Stimulated activated naive CD8-positive, alpha-beta T cell treated with anti-CD3 and anti-CD28 coated beads, Interleukin-15, Interleukin-2, amounts not matched to agents 100 U/mL and 50 U/mL, for 24 hours (primary cell): ENCODE measurements at places on chromosomes 3 and 15.

DNA sequence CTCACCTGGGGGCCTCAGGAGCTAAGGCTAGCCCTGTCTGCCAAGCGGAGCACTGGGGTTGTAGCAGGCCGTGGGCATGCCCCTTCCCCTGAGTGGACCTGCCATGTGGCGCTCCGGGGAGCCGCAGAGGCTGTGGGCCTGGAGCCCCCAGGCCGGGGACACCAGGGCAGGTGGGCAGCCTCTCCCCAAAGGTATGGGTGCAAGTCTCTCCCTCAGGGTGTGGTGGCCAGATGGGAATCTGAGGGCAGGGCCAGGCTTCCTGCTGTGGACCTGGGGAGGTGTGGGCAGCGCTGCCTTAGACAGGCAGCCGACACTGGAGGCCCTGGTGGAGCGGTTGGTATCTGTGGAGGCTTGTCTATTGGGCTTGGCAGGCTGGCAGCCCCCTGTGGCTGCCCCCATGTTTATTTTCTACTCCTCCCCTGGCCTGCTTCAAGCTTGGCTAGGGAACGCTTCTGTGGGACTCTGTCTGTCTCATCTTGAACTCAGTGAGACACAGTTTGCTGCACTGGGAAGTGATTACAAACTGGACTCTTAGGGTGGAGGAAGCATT lies 5.9 kb downstream of the ACVR2B start:
- no peak for DNase-seq

- no peak for DNase-seq
These were observed 167.2 kb downstream of the MAGI1 start for GRCh38 chr3:65871305-65872141.

- DNase-seq = peak; percentile 11
These were observed 69.5 kb downstream of the C3orf38 start for GRCh38 chr3:88219138-88219792.

DNA sequence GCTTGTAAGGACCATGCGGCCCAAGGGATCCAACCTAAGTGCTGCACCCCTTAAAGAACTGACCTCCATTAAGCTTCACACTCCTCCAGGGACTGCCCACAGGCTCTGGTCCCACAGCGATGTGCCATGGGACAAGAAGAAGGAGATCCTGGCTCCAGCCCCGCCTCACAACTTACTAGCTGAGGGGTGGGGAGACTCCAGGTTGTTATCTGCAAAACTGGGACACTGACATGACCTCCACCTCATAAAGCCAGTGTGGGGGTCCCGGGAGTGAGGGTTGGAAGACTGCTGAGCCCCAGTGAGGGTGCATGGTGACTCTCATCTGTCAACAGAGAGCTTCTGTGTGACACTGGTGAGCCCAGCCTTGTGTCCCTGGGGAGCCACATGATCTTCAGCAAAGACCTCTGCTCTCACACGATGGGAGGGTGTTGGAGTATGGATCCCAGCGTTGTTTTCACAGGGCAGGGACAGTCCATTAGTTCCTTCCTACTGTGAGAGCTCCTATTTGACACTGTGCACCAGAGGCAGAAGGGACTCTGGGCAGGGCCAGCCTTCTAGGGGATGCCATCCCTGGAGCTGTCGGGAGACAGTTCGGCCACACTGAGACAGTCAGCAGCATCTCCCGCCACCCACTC lies 26.7 kb downstream of the EAF1 start:
- no peak for DNase-seq

DNA sequence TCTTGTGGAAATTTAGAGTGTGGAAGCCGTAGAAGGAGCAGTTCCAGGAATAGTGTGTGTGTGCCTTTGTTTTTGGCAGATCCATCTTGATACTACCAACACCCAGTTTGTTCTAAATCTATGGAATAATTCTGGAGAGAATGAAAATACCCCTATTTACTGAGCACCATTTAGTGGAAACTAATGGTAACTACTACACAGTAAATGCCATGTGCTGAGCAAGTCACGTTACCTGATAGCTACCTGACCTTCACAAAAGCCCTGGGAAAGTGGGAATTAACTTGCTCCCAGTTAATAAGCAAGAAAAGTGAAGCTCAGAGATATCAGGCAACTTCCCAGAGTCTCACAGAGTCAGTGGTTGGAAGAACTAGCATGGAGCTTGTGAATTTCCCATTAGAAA lies 137.7 kb downstream of the ARPP21 start:
- no peak for DNase-seq

GRCh38 chr15:57060799-57061198 lies 142.4 kb downstream of the TCF12 start:
- DNase-seq = no peak

GRCh38 chr3:173825730-173826129 lies 428.2 kb downstream of the NLGN1 start:
- DNase-seq = no peak

- no peak for DNase-seq
These were observed 70.3 kb downstream of the ARNT2 start for GRCh38 chr15:80474224-80475215.

- DNase-seq = no peak
These were observed 587.8 kb upstream of the BCHE start for GRCh38 chr3:166425021-166425420.

DNA sequence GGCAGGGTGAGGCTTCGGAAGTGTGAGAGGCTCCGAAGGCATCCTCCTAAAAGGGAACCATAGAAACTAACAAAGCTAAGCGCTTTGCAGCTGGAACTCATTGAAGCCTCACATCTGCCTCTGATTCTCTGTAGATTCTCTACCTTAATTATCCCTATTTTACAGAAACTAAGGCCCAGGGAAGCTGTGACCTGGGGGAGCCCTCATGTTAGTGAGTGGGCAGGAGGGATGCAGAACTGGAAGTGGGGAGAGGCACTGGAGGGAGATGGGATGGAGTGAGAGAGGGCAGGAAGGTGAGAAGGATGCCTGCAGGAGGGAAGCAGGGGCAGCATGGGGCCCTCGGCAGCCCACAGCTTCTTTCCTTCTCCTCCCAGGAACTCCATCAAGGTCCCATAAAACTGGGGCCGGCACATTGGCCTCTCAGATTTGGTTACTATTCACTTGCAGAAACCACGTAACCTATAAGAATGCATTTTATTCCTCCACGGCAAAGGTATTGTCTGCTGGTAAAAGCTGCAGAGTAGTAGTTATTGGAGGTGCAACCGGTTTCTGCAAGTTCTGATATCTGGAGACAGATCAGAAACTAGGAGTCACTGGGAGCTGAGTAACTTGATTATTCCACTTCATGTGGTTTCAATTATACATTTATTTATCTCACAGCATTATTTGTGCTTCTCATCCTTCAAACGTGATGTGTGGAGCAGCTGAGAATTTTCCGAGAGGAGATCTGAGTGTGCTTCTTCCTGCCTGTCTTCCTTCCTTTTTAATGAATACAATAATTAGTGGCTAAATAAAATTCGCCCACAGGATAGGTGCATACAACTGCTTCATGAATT lies 24.0 kb upstream of the CHCHD6 start:
- DNase-seq = no peak

DNA sequence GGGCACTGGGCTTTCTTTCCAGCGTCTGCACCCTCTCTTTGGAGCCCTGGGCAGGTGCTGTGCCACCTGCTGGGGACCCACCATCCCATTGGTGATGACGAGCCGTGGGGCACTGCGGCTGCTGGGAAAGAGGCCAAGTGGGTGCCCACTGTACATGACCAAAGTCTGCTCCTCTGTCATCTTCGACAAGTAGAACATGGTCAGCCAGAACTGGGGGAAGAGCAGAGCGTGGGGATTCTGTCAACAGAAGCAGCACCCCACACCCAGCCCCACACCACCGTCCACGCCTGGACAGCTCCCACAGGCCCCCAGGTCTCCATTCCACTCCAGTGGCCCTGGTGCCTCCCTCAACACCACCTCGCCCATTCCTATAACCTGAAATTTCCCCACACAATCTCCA lies 9.7 kb downstream of the UROC1 start:
- no peak for DNase-seq

GRCh38 chr3:124306665-124307064 lies 314.7 kb upstream of the ROPN1 start:
- DNase-seq = no peak

- DNase-seq = no peak
These were observed 3.0 kb downstream of the SNTN start for GRCh38 chr3:63655519-63655918.

- DNase-seq = peak; percentile 54
These were observed 2.5 kb downstream of the EFCC1 start for GRCh38 chr3:129003578-129004112.

DNA sequence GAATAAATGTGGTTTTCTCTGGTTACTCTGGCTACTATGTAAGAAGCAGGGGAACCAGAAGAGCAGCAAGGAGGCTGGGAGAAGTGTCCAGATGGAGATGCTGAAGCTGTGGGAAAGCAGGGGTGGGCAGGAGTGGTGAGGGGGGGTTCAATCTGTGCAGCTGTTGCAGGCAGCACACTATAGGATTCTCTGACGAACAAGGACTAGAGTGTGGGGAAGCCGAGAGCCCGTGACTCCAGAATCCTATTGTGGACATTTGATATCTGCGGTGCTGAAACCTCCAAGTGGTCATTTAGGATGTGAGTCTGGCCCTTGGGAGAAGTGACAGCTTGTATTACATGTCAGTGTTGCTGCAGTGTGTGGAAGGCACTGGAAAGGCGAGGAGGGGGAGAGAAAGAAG lies 60.5 kb downstream of the GABRB3 start:
- no peak for DNase-seq

- DNase-seq = no peak
These were observed 48.6 kb upstream of the ULK4 start for GRCh38 chr3:42010530-42010929.

- no peak for DNase-seq
These were observed 507 bp downstream of the SLC12A6 start for GRCh38 chr15:34336991-34337556.

- no peak for DNase-seq
These were observed 334 bp upstream of the IGSF11 start for GRCh38 chr3:119035014-119035346.

GRCh38 chr3:149179220-149179619 lies 42.4 kb downstream of the CP start:
- DNase-seq = no peak

DNA sequence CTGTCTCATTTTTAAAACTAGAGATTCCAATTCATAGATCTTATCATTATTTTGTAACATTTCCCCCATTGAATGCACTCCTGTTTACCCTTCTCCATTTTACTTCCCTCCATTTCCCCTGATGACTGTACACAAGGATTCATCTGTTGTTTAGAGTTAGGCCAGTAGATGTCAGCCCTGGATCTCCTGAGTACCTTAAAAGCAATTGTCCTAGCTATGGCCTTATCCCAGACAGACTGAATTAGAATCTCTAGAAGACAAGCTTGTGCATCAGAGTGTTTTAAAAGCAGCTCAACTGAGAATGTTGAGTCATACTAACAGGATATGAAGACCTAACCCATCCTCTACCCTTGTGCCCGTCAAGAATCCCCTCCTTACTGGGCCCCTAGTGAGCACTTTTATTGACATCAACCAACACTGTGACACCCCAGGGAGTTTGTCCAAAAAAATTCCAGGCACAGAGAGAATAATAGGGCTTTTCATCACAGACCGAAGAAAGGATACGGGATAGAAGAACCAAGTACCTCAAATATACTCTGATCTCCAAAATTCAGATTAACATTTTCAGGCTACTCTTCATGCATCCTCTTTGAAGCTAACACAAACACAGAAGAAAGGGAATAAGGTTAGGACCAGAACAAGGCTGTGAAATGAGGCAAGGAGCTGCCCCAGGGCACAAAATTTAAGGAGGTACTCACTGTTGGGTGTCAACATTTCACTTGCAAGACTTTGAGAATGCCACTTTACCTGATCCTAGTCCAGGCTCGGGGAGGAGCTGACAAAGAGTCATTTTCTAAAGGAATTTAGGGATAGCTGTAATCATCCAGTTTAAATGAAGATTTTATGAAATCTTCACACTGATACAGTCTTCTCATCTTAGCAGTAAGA lies 17.1 kb downstream of the ZBED2 start:
- DNase-seq = no peak

DNA sequence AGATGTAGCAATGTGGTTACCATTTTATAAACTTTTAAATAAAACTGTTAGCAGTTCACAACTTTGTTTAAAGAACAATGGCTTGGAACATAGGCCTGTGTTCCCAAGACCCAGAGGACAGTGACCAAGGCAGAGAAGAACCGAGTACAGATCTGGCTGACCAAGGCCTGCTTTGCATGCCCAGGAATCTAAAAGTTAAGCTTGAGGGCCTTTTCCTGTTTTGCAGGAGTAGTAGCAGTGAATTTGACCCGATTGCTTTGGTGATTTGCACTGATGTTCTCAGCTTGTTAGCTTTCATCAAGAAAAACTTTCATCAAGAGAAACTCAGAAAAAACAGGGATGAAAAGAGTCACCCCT lies 9.9 kb downstream of the FILIP1L start:
- no peak for DNase-seq

DNA sequence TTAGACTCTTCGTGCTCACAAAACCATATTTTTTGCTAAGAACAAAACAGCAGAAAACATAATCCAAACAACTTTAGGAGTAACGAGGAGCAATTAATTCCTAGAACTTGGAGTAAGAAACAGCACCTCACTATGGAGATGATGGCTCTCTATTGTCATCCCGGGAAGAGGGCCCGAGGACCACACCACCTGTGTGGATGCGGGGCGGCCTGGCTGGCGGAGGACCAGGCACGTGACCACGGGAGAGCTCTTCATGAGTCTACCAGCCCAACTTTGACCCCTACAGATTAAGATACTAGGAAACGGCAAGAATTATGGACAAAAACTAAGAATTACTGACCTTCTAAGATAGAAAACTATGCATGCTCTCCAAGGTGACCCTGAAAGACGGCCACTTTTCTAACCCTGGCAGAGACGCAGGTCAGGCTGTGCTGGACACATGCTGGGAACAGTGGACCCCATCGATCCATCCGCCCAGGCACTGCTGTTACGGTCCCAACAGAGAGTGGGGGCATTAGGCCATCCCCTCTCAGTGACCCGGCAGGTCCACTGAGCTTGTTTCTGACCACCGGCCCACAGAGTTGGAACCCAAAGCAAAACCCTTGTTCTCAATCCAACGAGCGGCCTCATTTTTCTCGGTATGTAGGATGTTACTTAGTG lies 13.1 kb upstream of the OCA2 start:
- no peak for DNase-seq
